Mesangial cell (primary cell): ENCODE measurements at places on chromosomes 7 and 10. TPM values are rescaled to one million over a fixed set of nuclear protein-coding genes. Genes with fewer than 3 reads are reported as not detected.

Gene CTAGE8
- total RNA-seq, result 0.38 and 1.6 TPM in 2 replicates

Gene MYO3A
- 0.16 and 1.0 TPM in 2 replicates for total RNA-seq

Gene FAM237B
- total RNA-seq, result not detected in 2 replicates

Gene PIK3AP1
- total RNA-seq, result 3.6 and 11.2 TPM in 2 replicates

Gene PILRA
- total RNA-seq, result not detected in 2 replicates
